ENCODE measurements at places on chromosomes 4 and X.

GRCh38 chrX:16140448-16140847 is 17.1 kb downstream of the GRPR start:
- DNase-seq = no peak

DNA sequence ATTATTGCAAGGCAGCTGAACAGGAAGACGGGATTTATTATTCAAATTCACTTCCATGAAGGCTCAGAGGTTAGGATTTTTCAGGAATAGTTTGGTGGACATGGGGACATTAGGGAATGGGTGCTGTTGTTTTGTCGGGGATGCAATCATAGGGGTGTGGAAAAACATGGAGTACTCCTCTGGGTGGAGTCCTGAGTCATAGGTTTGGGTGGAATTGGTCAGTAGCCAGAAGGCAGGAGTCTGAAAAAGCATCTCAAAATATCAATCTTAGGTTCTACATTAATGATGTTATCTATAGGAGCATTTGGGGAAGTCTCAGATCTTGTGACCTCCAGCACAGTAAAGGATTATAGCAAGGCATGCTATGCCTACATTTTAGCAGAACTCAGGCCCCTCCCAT is 14.5 kb upstream of the ETNPPL start:
- no peak for DNase-seq

GRCh38 chrX:135273162-135273561 is 21.3 kb downstream of the ETDA start:
- DNase-seq = no peak

DNA sequence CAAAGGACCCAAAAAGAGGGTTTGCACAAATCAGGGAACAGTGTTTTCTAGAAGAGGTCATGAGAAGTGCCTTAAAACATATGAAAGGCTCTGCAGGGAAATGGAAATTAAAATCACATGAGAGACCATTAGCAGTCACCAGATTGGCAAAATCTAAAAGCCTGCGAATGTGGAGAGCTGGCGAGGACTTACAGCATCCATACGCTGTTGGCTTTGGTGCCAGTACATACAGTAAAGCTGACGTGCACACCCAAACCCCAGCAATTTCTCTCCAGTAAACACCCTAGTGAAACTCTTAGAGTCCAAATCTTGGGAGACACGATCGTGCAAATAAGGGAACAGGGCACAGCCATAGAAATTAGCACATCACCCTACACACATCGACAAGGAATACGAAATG is 25.4 kb upstream of the PPP2R2C start:
- no peak for DNase-seq

DNA sequence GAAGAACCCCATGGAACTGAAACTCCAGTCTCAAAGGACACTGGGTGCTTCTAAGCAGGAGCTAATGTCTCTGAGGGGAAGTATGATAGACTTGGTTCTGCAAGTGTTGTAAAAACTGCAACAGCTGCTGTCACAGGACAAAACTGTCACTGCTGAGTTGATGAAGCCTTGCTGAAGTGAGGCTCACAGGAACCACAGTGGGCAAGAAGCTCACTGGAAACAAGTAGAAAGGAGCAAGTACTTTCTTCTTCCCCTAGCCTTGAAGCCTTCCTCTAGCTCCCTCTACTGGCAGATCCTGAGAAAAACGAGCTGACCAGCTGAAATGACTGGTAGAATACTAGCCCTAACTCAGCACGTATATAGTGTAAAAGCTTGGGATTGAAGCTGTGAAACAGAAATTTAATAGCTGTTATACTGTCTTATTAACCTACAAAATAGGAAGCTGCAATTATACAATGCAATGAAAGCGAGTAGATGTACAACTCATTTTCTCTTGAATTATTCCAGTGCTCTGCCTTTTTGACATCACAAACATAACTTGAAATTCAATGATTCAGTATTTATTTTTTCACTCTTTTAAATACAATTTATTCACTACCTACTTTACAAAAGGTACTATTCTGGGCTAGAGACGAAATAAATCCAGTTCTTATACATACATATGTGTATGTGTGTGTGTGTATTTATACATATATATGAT is 91.4 kb downstream of the GABRB1 start:
- peak; percentile 76 for DNase-seq

DNA sequence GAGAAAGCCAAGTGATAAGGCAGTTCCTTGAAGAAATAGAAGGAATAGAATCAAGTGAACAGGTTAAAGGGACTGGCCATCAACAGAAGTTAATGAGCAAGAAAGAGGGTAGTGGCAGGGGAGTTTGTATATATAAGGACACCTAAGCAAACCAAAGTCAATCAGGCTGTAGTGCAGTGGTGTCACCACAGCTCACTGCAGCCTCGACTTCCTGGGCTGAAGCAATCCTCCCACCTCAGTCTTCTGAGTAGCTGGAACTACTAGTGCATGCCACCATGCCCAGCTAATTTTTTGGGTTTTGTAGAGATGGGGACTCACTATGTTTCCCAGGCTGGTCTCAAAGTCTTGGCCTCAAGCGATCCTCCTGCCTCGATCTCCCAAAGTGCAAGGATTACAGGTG is 15.9 kb downstream of the ACOT9 start:
- DNase-seq = no peak

GRCh38 chr4:159103384-159103990 is 608 bp downstream of the RAPGEF2 start:
- DNase-seq = no peak

GRCh38 chr4:9800848-9801247 is 19.4 kb downstream of the DRD5 start:
- DNase-seq = no peak

GRCh38 chrX:13565511-13565910 is 3.9 kb upstream of the EGFL6 start:
- no peak for DNase-seq

DNA sequence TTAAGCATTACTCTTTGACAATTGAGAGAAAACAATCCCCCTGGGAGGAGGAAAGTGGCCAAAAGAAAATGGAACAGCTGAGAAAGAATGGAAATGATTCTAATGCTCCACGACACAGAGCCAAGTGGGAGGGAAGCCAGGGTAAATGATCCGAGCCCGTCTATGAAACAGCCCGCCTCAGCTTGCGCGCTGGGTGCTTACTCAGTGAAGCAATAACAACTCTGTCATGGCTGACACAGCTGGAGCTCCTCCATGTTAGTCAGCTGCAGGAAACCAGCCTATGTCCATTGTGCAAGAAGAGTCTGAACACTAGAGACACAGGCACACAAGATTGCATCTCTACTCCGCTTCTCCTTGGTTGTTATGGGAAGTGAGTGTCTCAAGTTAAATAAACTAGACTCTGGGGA is 19.3 kb downstream of the NOA1 start:
- DNase-seq = no peak

DNA sequence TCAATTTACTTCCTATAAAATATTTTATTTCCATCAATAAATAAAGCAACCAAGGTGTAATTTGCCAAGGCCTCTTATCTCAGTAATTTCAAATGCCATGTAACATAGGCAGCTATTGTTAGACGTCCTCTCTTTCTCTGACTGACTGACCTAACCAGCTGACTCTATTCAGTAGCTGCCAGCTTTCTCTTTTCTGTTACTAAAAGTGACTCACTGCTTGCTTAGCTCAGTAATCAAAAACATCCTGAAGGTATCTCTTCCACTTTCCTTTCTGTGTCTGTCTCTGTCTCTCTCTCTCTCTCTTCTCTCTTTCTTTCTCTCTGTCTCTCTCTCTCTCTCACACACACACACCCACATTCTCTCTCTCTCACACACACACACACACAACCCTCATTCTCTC is 134.2 kb downstream of the SPOCK3 start:
- peak; percentile 65 for DNase-seq

- DNase-seq = no peak
Measured at GRCh38 chr4:8079916-8080753, 78.5 kb downstream of the ABLIM2 start.

- no peak for DNase-seq
Measured at GRCh38 chrX:10042055-10042454, 74.9 kb downstream of the CLDN34 start.
